ENCODE measurements at places on chromosomes 3 and 15.

DNA sequence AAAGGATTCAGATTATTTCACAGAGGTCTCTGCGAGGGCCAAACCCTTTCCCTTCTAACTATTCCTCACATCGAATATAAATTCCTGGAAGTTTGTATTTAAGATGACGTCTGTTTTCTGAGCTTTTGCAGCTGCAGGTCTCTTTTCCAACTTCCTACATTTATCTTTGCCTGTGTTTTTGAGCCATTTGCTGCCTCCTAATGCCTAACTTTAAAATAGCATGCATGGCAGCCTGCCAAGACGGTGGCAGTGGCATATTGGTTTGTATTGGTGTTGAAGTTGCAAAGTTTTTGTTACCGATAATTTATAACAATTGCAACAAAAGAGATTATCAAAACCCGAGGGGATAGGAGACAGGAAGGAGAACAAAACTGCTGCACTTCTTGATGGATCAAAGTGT is 187.1 kb upstream of the DNAJC19 start:
- peak; percentile 50 for DNase-seq

GRCh38 chr3:78670094-78670493 is 1097.7 kb downstream of the ROBO1 start:
- no peak for DNase-seq

GRCh38 chr3:195148549-195148948 is 122.4 kb downstream of the XXYLT1 start:
- peak; percentile 58 for DNase-seq

DNA sequence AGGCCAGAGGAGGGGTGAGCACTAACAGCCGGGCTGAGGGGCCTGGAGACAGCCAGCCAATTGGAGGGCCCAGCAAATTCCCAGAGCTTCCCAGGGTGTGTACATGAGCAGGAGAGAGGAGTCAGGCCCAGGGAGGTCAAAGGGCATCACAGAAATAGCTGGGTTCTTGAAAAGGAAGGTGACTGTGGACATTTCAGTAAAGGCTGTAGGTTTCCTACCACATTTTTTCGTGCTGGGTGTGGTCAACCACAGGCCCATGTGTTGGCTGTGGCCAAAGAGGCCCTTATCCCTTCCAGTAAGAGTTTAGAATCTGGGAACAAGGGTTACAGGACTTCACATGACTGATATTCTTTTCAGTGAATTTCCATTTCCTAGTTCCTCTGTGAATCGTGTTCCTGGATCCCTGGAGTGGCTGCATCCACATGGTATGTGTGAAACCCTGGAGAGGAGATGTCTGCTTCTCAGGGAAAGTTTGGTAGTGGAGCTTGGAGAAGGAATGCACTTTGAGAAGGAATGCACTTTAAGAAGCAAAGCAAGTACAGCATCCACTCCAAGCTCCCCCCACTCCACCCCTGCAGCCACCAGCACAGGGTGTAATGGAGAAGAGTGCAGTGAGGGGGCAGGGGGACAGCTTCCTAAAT is 73.2 kb upstream of the HEG1 start:
- peak; percentile 82 for DNase-seq

DNA sequence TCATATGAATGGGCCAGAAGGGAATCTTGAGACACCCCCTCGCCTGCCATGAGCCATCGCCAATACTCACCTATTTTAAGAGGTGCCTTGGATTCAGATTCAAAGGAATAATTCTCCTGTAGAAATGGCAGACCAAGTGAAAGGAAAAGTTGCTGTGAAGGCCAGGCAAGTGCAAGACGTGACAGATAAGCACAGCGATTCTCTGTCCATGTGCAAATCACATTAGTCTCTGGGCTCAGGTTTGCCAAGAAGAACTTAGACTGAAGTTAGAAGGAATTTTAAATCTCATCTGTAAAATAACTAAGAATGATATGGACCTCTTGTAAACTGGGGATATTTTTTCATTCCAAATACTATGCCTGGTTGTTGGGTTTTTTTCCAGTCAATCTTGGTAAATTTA is 173.6 kb downstream of the UACA start:
- DNase-seq: peak; percentile 63

DNA sequence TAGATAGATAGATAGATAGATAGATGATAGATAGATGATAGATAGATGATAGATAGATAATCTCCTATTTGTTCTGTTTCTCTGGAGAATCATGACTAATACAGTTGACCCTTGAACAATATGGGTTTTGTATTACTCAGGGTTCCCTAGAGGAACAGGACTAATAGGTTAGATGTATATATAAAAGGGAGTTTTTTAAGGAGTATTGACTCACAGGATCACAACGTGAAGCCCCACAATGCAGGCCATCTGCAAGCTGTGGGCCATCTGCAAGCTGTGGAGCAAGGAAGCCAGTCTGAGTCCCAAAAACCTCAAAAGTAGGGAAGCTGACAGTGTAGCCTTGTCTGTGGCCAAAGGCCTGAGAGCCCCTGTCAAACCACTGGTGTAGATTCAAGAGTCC is 67.6 kb downstream of the PYDC2 start:
- DNase-seq: no peak

DNA sequence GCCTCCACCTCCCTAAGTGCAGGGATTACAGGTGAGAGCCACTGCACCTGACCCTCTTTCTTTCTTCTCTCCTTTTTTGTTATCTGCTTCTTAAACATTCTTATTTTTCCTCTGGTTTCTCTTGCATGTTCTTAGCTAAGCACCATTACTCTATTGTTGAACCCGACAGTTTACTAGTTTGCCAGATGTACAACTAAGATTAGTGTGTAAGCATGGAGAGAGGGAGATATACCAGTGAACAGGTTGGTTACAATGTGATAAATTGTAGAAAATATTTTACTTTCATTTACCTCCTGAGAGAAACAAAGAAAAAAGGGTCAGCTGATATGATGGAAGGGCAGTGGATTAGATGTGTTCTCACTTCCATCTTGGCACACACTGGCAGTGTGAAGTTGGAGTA is 4.9 kb downstream of the HAUS2 start:
- DNase-seq: no peak

DNA sequence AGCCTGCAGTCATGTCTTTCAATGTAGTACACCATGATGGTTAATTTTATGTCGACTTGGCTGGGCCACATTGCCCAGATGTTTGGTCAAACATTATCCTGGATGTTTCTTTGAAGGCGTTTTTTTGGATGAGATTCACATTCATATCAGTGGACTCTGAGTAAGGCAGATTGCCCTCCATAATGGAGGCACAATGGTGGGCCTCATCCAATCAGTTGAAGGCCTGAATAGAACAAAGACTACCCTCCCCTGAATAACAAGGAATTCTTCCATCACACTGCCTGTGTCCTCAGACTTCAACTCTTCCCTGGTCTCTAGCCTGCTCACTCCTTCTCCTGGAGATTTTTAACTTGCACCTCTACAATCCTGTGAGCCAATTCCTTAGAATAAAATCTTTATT is 83.8 kb upstream of the CHL1 start:
- DNase-seq: no peak

GRCh38 chr3:64095802-64096201 is 72.5 kb upstream of the PSMD6 start:
- no peak for DNase-seq

GRCh38 chr15:76140074-76140464 is 80.3 kb downstream of the TMEM266 start:
- no peak for DNase-seq

DNA sequence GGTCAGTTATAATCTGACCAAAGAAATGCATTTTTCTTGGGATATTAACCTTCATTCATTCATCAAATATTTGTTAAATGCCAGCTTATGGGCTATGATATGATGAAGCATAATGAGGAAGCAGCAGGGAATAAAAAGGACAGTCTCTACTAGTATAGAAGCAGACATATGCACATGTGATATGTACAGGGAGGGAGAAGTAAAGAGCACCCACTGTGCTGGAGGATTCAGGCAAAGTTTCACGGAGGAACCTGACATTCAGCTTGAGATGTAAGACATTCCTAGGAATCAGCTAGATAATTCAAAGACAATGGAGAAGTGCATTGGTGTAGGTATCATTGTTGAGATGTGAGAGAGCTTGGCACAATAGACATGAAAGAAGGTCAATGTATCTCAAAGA is 450.7 kb downstream of the LPP start:
- no peak for DNase-seq

DNA sequence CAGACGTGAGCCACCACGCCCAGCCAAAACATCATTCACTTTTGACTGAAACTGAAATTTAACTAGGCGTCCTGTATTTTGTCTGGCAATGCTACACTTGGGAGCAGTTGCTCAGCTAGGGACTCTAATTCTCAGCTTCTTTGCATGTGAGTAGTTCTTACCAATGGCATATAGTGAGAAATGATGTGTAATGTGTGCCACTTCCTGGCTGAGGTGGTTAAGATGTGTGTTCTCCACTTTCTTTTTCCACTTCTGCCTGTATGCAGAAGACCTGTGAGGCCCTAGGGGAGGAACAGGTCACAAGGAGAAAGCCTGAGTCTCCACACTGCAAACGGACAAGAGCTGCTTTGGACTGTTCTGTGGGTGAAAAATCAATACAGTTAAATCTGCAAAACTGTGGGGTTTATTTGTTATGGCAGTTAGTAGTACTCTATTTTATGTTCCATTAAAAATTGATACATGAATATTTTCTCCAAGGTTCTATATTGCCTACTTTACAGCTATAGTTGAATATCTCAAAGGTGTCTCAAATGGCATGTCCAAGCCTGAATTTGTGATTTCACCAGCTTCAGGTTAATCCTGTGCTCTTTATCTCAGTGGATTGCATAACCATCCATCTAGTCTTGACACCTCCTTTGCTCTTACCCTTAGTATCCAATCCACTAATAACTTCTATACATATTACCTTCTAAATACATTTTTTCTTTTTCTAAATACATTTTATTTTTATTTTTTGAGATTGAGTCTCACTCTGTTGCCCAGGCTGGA is 59.3 kb downstream of the NR1D2 start:
- DNase-seq: no peak

GRCh38 chr15:96353416-96353929 is 23.0 kb downstream of the NR2F2 start:
- DNase-seq: no peak

- DNase-seq: no peak
Measured at GRCh38 chr15:87799838-87800237, 456.7 kb downstream of the NTRK3 start.

DNA sequence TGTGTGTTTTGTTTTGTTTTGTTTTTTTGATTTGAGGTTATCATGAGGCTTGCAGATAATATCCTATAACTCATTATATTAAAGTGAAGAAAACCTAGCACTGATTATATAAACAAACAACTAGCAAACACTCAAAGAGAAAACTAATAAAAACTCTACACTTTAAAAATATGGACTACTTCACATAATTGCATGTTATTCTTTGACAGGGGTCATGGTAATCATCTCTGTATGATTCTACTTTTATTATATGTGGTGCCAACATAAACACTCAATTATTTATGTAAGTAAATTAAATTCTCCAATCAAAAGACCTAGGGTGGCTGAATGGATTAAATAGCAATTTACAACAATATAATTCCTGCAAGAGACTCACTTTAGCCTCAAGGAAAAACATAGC is 44.6 kb upstream of the P3H2 start:
- no peak for DNase-seq

DNA sequence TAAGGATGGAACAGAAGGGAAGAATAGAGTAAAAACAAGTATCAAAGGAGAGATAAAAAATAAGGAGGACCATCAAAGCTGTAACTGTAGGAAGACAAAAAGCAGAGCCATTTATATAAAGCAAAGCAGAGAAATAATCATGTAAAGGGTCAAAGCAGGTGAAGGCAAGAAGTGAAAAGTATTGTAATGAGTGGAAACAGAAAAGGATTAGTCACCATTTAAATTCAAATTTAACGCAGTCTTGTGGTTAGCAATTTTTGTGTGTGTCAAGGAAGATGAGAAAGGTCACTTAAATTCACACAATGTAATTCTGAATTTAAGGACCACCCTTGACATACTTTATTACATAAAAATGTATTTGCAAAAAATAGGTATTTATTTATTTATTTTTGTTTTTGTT is 567.8 kb downstream of the ROBO1 start:
- no peak for DNase-seq

GRCh38 chr15:73900095-73900712 is 26.1 kb upstream of the LOXL1 start:
- DNase-seq: no peak

- no peak for DNase-seq
Measured at GRCh38 chr15:55526559-55527036, 18.6 kb upstream of the DNAAF4 start.

DNA sequence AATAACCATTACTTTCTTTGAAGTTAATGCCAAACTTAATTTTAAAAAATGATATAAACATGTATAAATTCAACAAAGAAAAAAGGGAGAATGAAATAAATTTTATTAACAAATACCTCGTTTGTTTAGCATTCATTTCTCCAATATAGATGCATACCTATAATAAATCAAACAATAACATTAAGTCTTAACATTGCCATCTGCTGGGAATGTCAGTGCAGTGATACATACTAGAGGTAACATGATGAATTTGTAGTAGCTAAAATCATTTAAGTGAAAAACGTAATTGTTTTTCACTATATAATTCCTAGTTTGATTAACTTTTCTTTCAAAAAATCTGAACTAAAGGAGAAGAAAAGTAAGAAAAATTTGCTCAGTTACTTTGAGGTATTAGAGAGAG is 340.2 kb upstream of the CBLB start:
- DNase-seq: peak; percentile 48

DNA sequence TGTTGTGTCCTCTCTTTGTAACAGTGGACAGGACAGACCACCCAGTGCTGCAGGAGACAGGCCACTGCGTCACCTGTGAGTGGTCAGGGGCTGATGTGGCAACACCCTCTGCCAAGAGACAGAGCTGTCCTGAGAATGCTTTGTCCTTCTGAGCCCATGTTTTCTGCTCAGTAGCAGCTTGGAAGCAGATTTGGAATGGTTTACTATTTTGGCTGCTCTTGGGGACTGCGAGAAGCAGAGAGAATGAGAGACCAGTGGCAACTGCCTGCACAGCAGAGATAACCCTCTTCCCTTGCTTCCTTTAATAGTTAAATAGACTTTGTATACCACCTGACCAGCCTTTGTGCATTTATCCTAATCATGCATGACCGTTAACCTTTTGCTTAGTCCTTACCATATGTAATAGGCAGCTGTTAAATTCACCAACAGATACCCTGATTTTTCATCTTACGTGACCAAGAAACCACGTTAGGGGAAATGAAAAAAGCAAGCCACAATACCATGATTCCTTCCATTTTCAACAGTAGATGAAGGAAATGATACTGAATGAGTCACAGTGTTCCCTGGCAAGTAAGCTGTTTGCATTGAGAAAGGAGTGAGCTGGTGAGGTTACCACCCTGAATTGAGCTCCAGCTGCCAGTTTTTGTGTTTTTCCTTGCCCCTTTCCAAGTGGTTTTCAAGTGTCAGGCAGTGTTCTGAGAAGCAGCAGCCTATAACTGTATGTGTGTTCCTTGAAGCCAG is 35.5 kb downstream of the B3GALNT1 start:
- DNase-seq: peak; percentile 33

GRCh38 chr15:45197512-45197911 is 9.7 kb upstream of the SHF start:
- no peak for DNase-seq

DNA sequence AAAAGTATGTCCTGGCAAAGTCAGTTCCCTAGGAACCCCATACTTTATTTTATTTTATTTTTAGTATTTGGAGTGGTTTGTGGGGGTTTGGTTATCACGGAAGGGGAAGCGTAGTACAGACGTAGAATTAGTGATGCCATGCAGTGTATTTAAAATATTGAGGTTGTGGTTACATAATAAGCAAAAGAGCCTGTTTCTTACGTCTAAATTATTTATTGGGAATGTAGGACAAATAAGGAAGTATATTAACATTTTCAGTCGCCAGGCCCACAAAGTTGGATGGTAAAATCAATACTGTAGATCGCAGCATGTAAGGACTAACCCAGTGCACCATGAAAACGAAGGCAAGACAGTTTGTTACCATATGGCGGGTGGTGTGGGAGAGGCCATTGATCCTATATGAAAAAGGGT is 558 bp downstream of the DTWD1 start:
- DNase-seq: no peak
